ENCODE measurements at places on chromosomes 1 and 21. TPM values are rescaled to one million over a fixed set of nuclear protein-coding genes. Genes with fewer than 3 reads are reported as not detected.

DNA sequence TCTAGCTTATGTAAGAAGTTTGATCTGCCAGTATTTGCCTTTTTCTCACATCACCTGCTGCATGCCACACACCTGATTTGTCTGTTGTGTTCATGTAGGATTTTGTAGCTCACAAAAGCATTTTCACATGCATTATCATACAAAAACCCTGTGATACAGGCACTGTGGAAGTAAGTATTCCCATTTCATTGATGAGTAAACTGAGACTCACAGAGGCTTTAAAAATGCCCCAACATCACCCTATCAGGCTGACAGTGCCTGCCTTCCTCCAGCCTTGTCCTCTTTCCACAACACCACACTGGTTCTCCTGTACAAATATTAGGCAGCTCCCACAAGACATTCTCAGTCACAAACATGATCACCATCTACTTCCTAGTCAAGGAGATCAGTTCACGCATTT lies 85.9 kb upstream of the UBE2U start:
- no peak for DNase-seq
- no peak overlapping the region for H3K4me3 ChIP-seq
- H3K4me1 ChIP-seq: no peaks in the 10 kb centered on the region

- no peaks in the 10 kb centered on the region for H3K36me3 ChIP-seq
- H3K4me1 ChIP-seq: no peaks in the 10 kb centered on the region
- no peak overlapping the region for H3K27ac ChIP-seq
- no peak for DNase-seq
- H3K4me3 ChIP-seq: no peak overlapping the region
Observed at GRCh38 chr1:7407980-7408770, 362.9 kb upstream of the VAMP3 start.

GRCh38 chr1:61539720-61540462 lies 185.1 kb downstream of the TM2D1 start:
- H3K36me3 ChIP-seq: no peaks in the 10 kb centered on the region
- peaks cover 8% of the 10 kb centered on the region for H3K27me3 ChIP-seq
- H3K27ac ChIP-seq: no peak overlapping the region

DNA sequence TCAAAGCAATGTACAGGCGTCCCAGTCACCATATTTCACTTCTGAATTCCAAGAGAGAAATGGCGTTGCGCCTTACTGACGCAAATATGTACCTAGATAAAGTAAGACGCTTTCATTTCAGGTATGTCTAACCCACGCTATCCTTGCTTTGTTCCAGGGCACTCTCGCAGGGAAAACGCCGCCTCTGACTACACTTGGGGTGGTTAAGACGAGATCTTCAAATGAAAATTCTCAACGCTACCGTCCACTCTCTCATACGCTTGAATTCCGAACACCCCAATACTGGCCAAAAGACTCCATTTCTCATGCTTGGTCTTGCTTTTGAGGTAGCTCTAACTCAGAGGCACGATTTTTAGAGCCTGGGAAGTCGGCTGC lies 736 bp upstream of the ZMPSTE24 start:
- peaks cover 21% of the 10 kb centered on the region for H3K36me3 ChIP-seq
- H3K27ac ChIP-seq: peak overlapping the region; percentile 100
- DNase-seq: peak; percentile 47
- peaks cover 31% of the 10 kb centered on the region for H3K4me1 ChIP-seq

DNA sequence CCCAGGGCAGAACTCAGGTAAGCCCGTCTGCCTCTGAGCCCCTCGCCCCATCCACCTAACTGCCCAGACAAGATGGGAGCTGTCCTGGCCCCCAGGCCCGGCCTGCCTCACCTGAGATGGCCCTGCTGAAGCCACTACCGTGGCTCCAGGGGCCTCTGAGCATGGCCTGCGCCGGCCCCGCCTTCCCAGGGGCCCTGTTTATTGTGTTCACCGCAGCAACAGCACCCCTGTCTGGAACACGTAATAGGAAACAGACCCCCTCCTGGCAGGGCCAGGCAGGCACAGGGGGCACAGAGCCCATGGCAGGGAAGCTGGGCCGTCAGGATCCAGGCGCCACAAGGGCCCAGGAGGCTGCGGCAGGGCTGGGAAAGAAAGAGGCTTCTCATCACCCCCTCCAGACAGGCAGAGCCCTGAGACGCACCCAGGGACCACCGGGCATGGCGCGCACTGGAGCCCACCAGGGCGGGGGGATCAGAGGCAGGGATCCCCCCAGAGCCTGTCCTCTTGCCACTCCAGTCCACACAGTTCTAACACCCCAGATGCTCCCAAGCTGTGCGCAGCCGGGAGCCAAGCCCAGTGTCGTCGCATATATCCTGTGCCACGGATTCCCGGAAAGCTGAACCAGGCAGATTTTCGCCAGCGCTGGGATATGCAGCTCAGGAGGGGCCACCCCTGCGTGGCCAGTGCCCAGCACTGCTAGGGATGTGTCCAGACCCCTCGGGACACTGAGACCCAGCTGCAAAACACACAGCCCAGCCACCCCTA lies 62.6 kb downstream of the ARHGEF16 start:
- DNase-seq: no peak
- H3K36me3 ChIP-seq: no peaks in the 10 kb centered on the region

- no peaks in the 10 kb centered on the region for H3K4me1 ChIP-seq
- H3K36me3 ChIP-seq: no peaks in the 10 kb centered on the region
- H3K27me3 ChIP-seq: no peaks in the 10 kb centered on the region
- DNase-seq: no peak
- H3K4me3 ChIP-seq: no peak overlapping the region
Observed at GRCh38 chr1:69700770-69701169, 133.0 kb downstream of the LRRC7 start.

GRCh38 chr1:31584869-31585735 lies 8.8 kb downstream of the TINAGL1 start:
- peaks cover 2% of the 10 kb centered on the region for H3K4me1 ChIP-seq
- no peak for DNase-seq
- peaks cover 14% of the 10 kb centered on the region for H3K27me3 ChIP-seq
- H3K36me3 ChIP-seq: no peaks in the 10 kb centered on the region

DNA sequence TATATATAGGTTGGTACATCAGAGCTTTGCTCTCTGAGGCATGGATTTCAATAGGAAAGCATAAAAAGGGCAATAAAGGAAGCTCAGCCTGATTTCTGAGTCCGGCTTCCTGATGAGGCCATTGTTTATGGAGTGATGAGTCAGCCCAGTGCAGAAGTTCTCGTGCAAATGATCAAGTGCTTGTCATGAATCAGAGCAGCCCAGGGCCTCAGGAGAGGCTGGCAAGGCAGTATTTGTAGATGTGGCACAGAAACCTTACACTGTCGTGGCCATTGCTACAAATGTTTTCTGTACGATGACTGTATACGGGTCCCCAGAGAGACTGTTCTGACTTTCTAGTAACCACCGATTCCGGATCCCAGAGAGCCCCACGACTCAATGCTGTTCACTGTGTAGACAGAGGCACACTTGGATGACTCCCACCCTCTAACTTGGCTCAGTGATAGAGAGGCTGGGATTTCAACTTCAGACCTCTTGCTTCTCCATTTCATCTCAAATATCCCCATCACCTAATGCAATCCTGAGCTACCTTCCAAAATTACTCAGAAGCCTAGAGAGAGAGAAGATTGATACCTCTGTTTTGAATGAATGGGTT lies 26.8 kb downstream of the UMODL1 start:
- no peaks in the 10 kb centered on the region for H3K36me3 ChIP-seq
- DNase-seq: no peak
- no peak overlapping the region for H3K4me3 ChIP-seq
- no peaks in the 10 kb centered on the region for H3K27me3 ChIP-seq

DNA sequence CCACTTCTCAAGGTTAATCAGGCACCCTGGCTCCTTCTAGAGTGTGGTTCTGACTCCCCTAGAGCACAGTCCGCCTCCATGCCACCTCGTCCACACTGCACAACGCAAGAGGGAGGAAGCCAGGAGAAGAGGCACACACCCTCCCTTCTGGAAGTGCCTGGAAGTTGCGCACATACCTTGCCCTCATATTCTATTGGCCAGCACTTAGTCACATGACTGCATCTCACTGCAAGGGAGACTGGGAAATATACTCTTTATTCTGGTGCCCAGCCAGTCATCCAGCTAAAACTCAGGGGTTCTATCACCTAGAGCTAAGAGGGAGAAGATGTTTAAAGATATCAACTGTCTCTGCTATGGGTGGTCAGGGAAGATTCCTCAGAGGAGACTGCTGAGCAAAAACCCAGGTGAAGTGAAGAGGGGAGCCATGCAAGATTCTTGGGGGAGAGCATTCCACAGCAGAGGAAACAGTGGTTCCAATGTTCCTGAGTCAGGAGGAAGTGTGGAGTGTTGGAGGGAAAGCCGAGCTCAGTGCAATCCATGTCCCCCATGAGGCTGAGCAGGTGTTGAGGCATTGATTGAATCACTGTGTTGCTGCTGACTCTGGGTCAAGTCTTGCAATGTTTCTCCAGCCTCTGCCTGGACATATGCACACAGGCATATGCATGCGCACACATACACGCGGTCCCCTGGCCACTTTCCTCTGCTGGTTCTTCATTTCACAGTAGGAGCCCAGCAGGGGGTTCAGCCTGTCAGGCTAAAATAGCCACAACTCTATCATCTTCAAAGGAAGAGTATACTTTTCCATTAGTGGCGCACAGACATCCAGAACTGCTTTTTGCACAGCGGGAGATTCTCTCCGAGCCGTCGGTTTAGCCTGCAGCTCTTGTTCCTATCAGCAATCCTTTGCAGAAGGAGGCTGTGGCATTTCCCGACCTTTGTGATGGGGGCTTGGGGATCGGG lies 22.3 kb upstream of the KLHDC7A start:
- no peak overlapping the region for H3K4me3 ChIP-seq
- no peaks in the 10 kb centered on the region for H3K4me1 ChIP-seq
- no peak overlapping the region for H3K27ac ChIP-seq
- H3K36me3 ChIP-seq: no peaks in the 10 kb centered on the region
- DNase-seq: no peak

DNA sequence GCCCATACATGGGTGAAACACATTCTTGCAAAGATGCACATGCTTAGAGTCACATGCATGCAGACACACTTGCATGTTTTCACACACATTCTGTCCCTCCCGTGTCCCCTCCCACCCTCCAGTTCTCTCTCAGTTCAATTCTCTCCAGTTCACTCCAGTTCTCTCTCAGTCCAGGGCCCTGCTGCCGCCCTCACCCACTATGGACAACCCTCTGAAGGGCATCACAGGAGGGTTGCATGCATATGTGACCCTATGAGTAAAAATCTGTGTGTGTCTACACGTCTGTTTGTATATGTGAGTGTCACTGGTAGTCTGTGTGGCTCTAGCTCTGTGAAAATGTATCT lies 21.8 kb upstream of the ADGRB2 start:
- no peak overlapping the region for H3K4me3 ChIP-seq
- H3K4me1 ChIP-seq: peaks cover 6% of the 10 kb centered on the region
- H3K36me3 ChIP-seq: no peaks in the 10 kb centered on the region
- H3K27ac ChIP-seq: no peak overlapping the region
- no peak for DNase-seq

- no peaks in the 10 kb centered on the region for H3K36me3 ChIP-seq
- no peak overlapping the region for H3K4me3 ChIP-seq
- DNase-seq: no peak
- H3K27ac ChIP-seq: no peak overlapping the region
- no peaks in the 10 kb centered on the region for H3K4me1 ChIP-seq
- H3K27me3 ChIP-seq: no peaks in the 10 kb centered on the region
Observed at GRCh38 chr1:183933528-183934179, 103.9 kb downstream of the COLGALT2 start.

DNA sequence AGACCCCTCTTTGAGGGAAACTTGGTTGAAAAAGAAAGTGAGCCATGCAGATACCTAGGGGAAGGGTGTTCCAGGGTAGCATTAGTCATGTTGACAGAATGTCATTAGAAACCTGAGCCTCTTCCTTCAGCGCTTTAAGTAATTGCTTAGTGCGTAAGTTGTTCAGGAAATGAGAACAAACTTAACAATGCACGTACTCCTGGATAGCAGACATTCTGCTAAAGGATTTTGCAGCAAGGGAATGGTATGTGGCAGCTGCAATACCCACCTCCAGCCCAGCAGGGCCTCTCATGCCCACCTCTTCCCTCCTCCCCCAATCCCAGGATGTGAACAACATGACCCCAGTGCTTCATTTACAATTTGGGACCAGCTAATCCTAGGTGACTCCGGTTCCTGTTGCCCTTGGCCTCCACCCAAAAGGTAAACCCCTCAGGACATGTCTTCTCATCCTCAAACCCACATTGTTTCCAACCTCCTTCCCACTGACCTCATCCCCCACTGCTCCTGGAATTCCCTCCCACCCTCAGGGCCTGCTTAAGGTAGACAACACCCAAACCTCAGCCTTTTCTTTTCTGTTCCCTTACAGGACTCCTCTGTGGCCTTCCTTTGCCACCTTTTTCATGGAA lies 98.0 kb upstream of the BCAR3 start:
- no peaks in the 10 kb centered on the region for H3K4me1 ChIP-seq
- H3K27me3 ChIP-seq: no peaks in the 10 kb centered on the region
- no peak overlapping the region for H3K4me3 ChIP-seq

DNA sequence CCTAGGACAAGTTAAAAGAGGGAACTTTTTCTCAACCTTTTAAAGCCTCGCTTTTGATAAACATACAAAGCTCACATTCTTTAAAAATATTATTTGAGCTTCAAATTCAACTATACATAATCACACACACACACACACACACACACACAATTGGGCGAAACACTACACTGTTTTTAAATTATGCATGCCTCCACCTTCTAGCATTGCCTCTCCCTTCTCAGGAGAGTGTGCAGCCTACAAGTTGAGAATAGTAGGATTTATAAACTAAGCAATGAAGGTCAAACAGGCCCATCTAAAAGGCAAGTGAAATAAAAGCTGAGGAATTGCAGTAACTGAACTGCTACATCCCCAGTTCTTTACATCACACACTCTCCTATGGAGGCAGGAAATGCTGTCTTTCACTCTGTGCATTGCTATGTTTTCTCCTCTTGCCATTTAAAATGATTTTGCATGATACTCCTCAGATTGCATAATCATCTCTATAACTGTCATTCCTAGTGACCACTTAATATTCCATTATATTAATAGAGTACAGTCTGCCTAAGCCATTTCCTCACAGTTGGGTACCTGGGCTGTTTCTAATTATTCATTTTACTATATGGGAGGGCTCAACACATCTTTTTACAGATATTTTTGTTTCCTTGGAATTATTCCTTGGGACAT lies 92.5 kb upstream of the KCNE2 start:
- H3K27me3 ChIP-seq: peaks cover 4% of the 10 kb centered on the region
- no peak overlapping the region for H3K4me3 ChIP-seq
- no peak for DNase-seq
- H3K36me3 ChIP-seq: no peaks in the 10 kb centered on the region

- H3K4me1 ChIP-seq: no peaks in the 10 kb centered on the region
- no peak overlapping the region for H3K27ac ChIP-seq
Observed at GRCh38 chr21:34722684-34723300, 54.0 kb downstream of the CLIC6 start.

GRCh38 chr1:15717418-15718125 lies 18.5 kb upstream of the SLC25A34 start:
- no peak overlapping the region for H3K4me3 ChIP-seq
- H3K27ac ChIP-seq: no peak overlapping the region
- no peak for DNase-seq
- peaks cover 4% of the 10 kb centered on the region for H3K36me3 ChIP-seq
- no peaks in the 10 kb centered on the region for H3K27me3 ChIP-seq

Gene ARTN
- not detected for total RNA-seq

Gene AGMAT
- 15.9 TPM for total RNA-seq

Gene NID1
- 0.10 TPM for total RNA-seq

Gene CACNA1S
- not detected for total RNA-seq

Gene LMOD1
- total RNA-seq: not detected

Gene LINGO4
- total RNA-seq: 0.07 TPM

Gene TAF13
- total RNA-seq: 23.7 TPM
